Tongue (tissue), 3 donors: ENCODE measurements at places on chromosomes 6 and 20.

DNA sequence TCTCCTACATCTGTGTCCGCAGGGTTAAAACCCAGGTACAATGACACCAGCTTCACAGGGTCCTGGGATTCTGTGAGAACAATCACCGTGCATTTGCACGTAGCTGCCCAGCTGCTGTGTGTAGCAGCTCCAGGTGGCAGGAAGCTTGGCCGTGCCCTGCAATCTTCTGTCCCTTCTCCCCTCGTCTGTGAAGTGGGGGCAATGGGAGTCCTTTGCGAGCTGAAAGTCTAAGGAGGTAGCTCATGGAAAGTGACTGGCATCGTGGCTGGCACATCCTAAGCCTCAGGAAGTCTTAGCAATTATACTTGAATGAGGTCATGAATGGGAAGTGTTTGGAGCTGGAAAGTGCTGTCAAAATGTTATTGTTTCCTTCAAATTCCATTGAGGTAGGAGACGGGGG is 137.1 kb downstream of the SMOC2 start:
- no peak for DNase-seq

DNA sequence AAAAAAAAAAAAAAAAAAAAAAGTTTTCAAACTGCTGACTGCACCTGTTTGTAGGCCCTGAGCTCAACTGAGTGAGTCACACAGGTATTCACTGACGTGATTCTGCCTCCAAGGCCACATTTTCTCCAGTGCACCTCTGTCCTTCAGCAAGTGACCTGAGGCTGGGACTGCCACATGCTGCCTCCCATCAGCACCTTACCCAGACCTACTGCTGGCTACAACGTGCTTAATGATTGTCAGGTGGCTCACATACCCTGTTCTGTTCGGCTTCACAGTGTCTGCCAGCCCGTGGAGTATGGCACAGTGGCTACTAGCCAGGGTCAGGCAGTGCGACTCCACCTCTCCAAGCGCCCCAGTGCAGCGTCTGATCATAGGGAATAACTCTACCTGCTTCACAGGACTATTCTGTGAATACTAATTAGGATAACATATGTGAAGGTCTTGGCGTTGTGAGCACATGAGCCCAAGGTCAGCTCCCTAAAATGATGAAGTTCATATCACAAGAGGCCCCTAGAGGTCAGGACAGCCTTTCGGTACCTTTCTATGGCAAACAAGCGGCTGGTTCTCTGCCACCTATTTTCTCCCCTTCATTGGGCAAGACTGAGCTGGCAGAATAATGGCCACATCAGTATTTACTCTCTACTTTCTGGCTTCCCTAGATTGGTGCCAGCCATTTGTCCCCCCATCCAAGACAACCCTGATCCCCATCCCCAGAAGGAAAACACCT is 28.1 kb downstream of the RIPOR3 start:
- no peak for DNase-seq

DNA sequence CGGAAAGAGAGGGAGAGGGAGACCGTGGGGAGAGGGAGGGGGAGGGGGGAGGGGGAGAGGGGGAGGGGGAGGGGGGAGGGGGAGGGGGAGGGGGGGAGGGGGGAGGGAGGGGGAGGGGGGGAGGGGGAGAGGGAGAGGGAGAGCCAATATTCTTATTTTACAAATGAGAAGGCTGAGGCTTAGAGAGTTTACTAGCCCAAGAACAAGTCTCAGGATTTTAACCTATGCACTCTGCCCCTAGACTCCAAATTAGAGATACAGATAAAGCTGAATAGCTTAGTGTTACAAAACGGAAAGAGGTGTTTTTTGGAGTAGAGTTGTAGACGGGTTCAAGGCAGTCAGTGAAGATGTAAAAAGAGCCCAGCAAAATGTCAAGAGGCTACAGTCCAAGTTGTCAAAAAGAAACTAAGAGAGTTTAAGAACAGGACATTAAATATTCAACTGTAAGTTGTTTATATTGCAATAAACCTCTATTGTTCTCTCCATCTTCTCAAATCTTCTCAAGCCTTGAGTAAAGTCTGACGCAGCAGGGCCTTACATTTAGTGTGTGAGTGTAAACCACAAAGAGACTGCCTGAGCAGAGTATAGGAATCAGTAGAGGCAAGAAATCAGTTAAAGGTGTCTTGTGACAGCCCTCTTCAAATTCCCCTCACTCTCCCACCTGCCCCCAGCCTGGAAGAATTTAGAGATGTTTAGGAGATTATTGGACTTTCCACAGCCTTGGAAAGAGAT is 34.9 kb upstream of the AKIRIN2 start:
- no peak for DNase-seq

DNA sequence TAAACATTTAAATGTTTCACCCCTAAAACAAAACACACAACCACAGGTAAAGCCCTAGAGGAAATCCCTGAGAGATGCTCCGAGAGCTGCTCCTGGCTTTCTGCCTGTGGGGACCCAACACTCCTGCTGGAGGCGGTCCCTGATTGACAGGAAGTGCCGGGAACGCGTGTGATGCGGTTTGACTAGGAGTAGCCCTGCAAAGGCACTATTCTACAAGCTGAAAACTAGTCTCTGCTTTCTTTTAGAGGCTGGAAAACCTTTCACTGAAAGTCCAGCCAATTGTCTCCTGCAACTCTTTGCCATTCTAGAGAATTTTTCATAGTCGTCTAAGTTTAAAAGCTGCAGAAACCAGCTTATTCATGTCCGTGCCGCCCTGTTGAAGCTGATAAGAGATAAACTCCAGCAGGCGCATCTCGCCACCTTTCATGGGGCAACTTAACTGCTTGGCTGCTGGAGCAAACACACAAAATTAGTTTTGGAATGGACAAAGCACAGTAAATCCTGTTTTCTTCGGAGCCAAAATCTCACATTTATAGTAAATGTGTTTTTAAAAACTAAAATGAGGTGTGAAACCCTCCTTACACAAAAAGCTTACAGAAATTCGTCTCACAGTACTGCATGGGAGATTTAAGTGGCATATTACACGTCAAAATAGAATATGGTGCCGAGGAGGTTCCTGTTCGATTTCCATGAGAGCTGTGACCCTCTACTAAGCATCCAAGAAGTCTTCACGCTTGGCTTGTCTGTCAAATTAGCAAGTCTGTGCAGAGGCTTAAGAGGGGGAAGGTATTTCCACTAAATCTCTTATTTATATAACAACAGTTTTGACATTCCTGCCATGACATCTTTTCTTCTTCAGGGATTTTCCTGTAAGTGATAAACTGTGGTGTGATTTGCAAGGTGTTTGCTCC is 46.9 kb downstream of the DACT2 start:
- peak; percentile 51 for DNase-seq

GRCh38 chr6:40743226-40743625 is 156.1 kb upstream of the LRFN2 start:
- no peak for DNase-seq

GRCh38 chr6:109297406-109298110 is 84.7 kb downstream of the CD164 start:
- no peak for DNase-seq

DNA sequence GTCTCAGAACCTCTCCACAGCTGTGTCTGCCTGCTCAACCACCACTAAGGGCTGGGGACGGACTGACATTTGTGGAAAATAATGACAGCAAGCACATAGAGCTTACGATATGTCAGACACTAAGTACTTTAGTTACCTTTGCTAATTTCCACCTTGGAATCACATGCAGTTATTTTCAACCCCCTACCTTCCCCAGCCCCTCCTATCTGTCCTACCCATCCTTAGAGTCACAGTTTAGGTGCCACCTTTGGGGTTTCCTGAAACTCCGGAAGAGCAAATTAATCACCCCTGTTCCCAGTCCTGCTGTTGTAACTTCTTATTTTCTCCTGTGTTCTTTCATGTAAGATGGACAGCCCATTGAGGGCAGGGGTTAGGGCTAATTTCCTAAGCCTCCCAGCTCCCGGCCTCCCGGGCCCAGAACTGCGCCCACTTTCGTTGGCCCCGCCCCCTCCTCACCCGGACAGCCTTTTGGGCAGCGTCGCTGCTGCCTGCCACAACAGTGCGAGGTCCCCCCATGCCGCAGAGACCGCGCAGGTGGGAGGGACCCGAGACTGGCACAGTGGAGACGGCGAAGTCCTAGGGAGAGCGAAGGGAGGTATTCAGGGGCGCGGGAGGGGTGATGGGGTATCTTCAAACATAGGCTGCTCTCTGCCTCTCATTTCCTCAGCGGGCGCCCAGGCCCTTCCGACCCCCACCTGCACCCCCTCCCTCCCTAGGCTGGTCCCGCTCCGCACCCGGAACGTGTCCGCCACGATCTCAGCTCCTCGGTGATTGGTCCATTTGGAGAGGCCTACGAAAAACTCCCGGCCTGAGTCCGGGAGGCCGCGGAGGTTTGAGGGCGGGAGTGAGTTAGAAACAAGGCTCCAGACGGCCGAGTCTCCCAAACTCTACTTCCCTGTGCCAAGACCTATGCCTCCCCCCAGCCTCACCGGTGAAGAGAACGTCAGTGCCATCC is 1.1 kb downstream of the DDAH2 start:
- no peak for DNase-seq

DNA sequence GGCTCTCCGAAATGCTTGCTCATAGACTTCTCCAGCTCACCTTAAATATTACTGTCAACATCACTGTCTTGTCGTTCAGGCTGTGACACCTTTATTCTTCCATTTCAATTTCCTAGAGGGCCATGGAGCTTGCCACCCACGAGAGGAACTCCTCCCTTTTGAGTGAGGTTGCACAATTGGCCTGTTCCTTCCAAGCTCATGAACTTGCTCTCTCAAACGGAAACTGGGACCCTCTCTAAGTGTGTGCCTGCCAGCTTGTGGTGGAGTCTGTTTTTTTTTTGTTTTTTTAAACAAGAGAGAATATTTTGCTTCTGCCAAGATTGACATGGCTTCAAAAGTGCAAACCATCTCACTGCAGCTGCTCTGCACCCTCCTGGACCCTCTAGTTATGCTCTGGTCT is 19.3 kb upstream of the IYD start:
- no peak for DNase-seq

- no peak for DNase-seq
These were observed 23.7 kb downstream of the SPATA2 start for GRCh38 chr20:49891476-49892110.
